Left hindlimb (tissue), 1 donor: ENCODE measurements at places on chromosomes 2 and 18.

- no peak for DNase-seq
Measured at GRCh38 chr2:226228080-226228479, 571.5 kb downstream of the IRS1 start.

DNA sequence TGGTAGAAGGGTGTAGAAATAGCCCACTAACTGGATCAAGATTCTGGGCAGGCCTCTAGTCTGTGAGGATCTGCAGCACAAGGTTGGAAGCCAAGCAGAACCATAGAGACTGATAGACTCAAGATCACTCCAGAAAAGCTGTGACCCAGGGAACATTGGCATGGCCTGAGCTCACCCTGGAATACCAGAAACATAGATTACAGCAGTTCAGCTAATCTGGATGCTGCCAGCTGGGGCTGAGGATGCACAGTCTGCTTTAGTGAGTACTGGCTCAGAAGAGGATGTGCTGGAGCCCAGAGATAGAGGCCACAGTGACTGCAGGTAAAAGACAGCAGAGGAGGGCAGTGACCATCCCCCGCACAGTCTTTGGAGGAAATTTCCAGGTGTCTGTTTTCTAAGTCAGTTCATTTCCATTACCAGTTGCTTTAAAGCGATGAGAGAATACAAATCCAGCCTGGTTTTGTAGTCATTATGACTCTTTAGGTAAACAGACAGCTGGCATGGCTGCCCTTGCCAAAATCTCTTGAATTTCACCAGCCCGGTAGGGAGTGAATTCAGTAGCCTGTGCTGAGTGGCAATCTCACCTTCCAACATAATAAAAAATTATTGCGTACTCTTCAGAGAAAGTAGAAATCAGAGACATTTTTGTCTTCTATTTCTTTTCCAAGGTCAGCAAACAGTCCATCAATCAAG lies 119.2 kb downstream of the ANTXR1 start:
- no peak for DNase-seq

DNA sequence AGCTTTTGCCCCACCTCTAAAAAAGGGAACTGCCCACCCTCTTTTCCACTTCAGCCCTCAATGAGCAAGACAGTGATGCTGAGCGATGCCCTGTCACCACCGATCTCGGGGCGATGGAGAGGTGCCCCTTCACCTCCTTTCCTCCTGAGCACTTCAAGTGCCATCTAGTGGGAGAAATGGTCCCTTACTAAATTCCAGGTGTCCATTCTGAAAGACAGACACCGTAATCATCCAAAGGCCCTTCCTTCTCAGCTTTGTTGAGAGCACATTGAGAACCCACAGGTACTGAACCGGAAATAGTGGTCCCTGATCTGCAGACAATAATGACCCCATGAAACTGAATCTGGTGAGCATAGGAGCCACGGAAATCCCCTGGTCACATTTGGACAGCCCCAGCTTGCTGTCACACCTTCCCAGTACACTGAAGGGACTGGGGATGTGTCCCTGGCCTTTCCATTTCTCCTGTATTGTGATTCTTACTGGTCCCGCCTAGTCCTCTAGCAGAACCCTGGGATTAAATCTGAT lies 38.5 kb downstream of the KCTD18 start:
- DNase-seq, result no peak

- no peak for DNase-seq
Measured at GRCh38 chr2:170701011-170701410, 14.1 kb upstream of the SP5 start.

DNA sequence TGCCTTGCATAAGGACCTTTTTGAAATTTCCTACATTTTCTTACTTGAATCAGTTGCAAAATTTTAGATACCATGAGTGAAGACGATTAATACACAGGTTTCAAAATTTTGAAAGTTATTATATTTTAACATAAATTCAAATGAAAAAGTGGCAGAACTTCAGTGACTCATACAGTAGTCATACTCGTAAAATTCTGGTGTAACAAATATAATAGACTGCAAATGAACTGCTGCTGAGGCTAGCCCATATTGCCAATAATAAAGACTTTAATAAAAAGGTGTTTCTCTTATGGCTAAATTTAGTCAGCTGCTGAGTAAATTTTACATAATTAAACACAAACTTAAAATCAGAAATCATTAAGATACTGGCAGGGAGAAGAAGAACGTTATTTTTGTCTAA lies 36.9 kb downstream of the MSH6 start:
- no peak for DNase-seq

GRCh38 chr2:186702501-186702900 lies 8.6 kb downstream of the FAM171B start:
- DNase-seq, result no peak

DNA sequence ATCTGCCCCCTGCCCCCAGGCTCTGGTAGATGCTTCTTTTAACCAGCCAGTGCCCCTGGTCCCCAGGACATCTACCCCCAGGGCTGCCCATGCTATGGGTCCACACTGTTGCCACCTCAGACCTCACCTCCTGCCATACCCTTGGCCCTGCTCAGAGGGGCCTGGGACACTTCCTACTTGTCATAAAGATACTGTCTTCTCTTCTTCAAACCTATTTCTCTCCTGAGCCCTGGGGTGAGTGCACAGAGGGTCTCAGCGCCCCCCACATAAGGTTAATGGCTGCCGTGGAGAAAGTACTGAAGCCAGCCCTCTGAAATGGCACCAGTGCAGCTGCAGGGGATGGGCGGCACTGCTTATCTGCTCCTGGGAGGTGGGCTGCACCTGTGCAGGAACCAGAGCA lies 77.6 kb upstream of the MGAT4A start:
- DNase-seq, result no peak

GRCh38 chr2:239157771-239158170 lies 243.0 kb downstream of the HDAC4 start:
- peak; percentile 42 for DNase-seq

DNA sequence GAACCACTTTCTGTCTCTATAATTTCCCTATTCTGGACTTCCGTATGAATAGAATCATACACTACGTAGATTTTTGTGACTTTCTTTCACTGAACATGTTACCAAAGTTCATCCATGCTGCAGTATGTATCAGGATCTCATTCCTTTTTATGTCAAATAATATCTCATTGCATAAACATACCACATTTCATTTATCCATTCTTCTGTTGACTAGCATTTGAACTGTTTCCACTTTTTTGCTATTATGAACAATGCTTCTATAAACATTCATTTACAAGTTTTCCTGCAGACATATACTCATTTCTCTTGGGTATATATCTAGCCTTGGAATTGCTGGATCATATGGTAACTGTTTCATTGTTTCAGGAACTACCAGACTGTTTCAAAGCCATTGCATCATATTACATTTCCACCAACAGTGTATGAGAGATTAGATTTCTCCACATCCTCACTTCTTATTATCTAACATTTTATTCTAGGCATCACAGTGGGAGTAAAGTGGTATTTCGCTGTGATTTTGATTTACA lies 186.2 kb downstream of the DYM start:
- no peak for DNase-seq

DNA sequence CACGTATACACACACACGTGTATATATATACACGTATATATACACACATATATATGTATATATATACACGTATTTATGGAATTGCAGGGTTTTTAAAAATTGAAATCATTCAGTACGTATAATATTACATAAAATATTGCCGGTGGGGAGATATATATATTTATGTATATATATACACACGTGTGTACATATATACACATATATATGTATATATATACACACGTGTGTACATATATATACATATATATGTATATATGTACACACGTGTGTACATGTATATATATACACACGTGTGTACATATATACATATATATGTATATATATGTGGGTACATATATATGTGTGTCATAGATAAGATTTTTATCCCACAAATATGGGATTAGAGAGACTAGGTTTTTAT lies 5.4 kb downstream of the FBXO11 start:
- DNase-seq, result no peak

GRCh38 chr18:23453680-23454058 lies 582 bp downstream of the RIOK3 start:
- DNase-seq, result no peak

- DNase-seq, result no peak
Measured at GRCh38 chr2:43184339-43184895, 42.0 kb downstream of the ZFP36L2 start.

DNA sequence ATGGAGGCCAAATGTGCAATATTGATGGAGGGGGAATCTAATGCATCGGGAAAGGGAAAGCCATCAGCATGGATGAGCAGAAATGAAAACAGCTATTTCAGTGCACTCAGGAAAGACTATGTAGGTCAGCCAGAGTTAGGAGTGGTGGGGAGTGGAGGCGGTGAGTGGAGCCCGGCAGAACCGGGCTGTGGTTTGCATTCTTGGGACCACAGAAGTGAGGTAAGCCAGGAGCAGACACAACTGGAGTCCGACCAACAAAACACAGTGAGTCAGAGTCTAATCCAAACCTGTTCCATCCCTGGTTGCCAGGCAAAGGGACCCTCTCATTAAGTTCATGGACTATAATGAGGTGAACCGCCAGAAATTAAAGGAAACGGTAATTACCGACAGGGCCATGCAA lies 61.1 kb upstream of the RAB12 start:
- peak; percentile 76 for DNase-seq

- DNase-seq, result no peak
Measured at GRCh38 chr2:223541546-223541945, 60.6 kb downstream of the SCG2 start.

DNA sequence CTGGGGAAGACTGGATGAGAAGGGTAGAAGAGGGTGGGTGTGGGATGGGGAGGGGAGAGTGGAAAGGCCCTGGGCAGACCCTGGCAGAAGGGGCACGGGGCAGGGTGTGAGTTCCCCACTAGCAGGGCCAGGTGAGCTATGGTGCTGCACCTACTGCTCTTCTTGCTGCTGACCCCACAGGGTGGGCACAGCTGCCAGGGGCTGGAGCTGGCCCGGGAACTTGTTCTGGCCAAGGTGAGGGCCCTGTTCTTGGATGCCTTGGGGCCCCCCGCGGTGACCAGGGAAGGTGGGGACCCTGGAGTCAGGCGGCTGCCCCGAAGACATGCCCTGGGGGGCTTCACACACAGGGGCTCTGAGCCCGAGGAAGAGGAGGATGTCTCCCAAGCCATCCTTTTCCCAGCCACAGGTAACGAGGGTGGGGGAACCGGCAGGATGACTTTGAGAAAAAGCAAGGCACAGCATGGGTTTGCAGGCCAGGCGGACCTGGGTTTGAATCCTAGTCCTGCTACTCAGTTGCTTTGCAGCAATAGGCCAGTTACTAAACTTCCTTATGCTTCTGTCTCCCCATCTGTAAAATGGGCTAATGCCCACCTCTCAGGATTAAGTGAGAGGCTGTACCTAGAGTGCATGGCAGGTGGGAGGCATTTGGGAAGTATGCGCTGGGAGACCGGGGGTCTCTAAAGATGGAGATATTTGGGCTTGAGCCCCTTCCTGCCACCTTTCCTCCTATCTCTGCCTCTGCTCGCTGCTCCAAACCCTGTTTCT lies at the start of gene INHA:
INHA (plus strand) TSS at position 74 of the 765 bp plus-strand sequence; CDS start at position 139, 65 bp downstream.
- DNase-seq, result no peak

DNA sequence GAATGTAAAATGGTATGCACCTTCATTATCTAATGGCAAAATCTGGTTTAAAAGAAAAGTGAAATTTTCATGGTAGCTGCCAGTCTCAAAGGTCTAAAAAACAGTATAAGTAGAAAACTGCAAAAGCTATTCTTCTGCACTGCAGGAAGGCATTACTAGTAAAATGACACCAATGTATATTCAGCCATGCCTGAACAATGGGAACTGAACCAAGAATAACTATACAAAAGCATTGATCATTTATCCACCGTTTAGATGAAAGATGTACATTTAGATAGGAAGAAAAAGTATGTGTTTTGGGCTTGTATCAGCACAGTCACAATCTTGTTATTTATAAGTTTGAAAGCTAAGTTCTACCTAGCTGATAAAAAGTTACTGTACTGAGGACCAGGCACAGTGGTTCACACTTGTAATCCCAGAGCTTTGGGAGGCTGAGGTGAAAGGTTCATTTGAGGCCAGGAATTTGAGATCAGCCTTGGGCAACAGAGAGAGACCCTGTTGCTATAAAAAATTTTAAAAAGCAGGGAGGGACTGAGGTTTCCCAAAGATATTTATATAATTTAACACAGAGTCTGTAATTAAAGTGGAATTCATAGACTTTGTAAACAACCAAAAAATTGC lies 163.1 kb upstream of the WDSUB1 start:
- no peak for DNase-seq

- DNase-seq, result no peak
Measured at GRCh38 chr2:200479692-200480265, 30.1 kb downstream of the KCTD18 start.

- DNase-seq, result no peak
Measured at GRCh38 chr2:228841877-228842276, 429.2 kb downstream of the PID1 start.

GRCh38 chr2:168961450-168962229 lies 60.5 kb downstream of the G6PC2 start:
- no peak for DNase-seq

- DNase-seq, result no peak
Measured at GRCh38 chr2:82317012-82317411, 2012.5 kb upstream of the LRRTM1 start.

GRCh38 chr2:45132551-45132950 lies 123.3 kb upstream of the SIX2 start:
- no peak for DNase-seq

DNA sequence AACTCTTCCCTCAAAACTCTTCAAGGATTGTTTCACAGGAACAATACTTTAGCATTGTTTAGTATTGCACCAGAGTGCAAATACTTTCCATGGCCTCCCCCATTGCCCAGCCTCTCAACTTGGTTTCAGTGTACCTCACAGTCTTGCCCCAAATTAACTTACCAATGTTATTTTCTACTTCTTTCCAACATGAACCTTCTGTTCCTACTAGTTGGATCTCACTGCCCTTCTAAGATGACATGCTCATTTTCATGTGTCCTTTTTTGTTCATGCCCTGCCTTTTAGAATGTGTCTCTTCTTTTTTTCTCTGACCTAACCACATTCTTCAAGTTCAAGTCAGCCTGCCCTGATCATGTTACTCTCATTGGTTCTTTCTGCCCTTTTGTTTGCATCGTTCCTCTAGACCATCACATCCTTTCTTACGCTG lies 4.1 kb downstream of the SPATS2L start:
- DNase-seq, result no peak

DNA sequence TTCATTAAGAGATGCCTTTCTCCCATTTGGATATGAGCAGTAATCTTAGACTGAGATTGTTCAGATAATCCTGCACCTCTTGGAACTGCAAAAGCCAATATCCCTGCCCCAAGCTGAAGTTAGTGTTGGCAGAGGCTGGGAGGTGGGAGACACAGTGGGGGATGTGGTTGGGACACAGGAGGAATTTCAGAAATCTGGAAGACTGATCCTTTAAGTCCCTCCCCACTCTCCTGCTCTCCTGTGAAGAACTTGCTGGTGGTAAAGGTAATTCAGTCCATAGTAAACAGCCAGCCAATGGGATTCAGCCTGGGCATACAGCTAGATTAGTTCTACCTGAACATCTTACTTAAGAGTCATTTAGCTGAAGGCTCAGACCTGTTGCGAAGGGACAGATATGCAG lies 50.0 kb upstream of the TMEM178A start:
- no peak for DNase-seq

- DNase-seq, result no peak
Measured at GRCh38 chr18:7619676-7620075, 52.6 kb downstream of the PTPRM start.
